ENCODE measurements at places on chromosomes 12 and 14.

DNA sequence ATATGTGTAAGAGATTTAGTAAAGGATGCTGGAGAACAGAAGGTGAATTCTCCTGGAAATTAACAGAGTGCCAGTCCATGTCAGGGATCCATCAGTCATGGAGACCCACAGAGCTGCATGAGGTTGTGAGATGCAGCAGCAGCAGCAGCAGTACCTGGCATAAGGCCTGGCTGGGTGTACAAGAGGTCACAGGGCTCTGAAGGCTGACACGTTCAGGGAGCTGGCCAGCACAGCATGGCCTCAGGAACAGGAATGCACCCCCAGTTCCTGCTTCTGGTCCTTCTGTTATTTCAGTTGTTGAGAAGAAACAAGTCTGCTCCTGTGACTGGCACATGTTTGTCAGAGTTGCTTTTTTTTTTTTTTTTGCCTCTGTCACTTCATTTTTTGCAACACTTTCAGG lies 210.8 kb downstream of the CNTN1 start:
- DNase-seq = no peak

GRCh38 chr14:38210587-38211216 lies 3.0 kb downstream of the SSTR1 start:
- DNase-seq = no peak

DNA sequence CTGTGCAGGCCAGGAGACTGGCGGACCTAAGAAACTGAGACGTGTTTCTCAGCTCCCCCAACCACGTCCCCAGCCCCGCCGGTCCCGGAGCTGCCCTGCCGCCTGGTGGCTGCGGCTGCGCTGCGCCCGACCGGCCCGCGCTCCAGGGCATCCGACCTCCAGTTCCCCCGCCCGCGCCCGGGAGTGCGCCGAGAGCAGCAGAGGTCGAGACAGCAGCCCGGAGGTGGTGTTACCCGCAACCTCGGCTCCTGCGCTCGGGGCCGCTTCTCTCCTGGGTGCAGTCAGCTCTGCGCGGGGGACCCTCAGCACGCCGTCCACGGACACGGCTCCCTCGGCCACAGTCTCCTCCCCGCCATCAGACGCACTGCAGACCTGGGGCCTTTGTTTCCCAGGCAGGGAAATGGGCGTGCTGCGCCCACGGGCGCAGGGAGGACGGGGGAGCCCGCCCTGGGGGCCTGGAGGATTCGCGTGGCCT lies 21.6 kb upstream of the GPR132 start:
- DNase-seq = peak; percentile 92

GRCh38 chr12:6020930-6021329 lies 75.9 kb upstream of the ANO2 start:
- no peak for DNase-seq

DNA sequence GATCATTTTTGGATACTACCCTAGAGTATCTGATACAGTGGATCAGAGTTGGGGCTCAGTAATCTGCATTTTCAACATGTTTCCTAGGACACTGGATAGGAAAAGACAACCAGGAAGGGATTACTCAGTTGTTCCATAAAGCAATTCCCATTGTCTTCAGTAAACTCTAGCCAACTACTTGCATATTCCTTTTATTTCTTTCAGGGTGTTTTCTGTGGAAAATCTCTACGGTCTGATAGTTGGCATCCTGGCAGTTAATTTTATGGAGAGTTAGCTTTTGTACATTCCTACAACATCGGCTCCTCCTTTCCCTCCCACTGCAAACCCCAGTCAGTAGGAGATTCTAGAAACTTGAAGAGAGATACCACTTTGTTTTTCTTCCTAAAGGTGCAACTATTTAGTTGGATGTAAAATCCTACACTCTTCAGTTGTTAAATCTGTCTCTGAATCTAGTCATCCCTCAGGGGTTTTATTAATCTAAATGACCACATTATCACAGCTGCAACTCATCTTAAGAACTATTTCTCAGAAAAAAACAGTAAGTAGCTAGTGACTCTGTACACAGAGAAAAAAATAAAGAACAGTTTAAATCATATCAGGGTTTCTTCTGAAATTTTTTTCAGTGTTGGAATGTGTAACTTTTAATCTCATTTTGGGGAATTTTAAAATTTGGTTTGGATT lies 103.9 kb downstream of the PDE3A start:
- no peak for DNase-seq

DNA sequence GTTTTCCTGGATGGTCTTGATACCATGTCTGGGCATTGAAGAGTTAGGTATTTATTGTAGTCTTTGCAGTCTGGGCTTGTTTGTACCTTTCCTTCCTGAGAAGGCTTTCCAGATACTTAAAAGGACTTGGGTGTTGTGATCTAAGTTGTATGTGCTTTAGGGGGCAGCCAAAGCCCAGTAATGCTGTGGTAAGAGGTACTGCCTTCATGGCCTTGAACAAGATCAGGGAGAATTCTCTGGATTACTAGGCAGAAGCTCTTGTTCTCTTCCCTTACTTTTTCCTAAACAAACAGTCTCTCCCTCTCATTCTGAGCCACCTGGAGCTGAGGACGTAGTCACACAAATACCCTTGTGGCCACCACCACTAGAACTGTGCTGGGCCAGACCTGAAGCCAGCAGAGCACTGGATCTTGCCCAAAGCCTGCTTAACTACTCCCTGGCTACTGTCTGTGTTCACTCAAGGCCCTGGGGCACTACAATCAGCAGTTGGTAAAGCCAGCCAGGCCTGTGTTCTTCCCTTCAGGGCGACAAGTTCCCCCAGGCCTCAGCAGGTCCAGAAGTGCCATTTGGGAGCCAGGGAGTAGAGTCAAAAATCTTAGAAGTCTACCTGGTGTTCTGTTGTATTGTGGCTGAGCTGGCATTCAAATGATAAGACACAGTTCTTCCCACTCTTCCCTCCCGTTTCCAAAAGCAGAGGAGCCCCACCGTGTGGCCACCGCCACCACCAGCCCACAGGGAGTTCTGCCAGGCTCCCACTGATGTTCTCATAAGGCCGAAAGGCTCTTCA lies 11.4 kb downstream of the PRORP start:
- no peak for DNase-seq

DNA sequence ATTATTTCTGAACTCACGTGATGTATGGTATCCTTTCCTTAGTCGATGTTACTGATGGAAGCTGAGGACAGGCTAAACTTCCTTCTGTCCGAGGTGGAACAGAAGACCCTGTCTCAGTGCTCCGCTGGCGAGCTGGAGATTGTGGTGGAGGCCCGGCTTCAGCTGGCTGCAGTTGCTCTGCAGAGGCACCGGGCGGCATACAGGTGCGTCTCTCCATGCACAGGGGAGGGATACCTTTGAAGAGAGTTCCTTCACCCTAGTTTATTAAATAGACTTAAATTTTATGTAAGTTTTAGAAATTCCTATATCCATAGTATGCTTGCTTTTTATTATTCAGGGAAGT lies 186.7 kb upstream of the NEDD1 start:
- peak; percentile 70 for DNase-seq

Data from Calu3 (cell line).